Fibroblast of skin of right biceps (primary cell): ENCODE measurements at places on chromosomes 3 and 15.

- DNase-seq = no peak
These were observed 1261.6 kb upstream of the GBE1 start for GRCh38 chr3:83023086-83023485.

- DNase-seq = peak; percentile 15
These were observed 965.9 kb upstream of the ROBO1 start for GRCh38 chr3:80733522-80734176.

DNA sequence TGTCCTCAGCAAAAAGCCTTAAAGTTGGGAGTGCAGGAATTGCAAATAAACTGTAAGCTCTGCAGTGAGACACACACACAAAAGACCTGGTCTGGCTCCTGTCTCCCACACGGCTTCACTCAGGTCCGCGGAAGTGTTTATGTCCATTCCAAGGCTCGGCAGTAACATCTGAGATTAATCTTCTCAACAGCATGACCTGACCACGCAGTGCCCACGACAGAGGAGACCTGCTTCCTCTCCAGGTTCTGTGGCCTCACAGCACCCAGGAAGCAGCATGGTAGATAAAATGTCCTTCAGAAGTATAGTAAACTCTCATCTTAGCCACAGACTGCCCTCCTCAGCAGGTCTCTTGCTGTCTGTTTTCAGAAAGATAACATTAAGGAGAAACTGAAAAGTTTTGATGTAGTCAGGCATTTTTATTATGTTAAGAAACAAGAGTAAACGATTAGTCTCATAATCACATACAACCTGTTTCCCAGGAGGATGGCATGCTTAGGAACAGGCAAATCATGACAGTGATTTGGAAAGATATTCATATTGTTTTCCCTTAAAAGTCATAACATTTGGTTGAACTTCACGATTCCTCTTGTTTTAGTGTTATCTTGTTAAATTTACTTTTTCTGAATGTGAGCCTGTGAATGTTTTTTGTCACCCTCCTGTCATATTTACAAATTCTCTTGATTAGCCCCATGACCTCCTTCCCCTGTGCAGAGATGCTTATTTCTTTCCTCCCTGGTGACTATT, 34.6 kb downstream of the CD200R1L start:
- no peak for DNase-seq

GRCh38 chr15:91801836-91802534, 51.5 kb upstream of the SLCO3A1 start:
- DNase-seq = no peak

DNA sequence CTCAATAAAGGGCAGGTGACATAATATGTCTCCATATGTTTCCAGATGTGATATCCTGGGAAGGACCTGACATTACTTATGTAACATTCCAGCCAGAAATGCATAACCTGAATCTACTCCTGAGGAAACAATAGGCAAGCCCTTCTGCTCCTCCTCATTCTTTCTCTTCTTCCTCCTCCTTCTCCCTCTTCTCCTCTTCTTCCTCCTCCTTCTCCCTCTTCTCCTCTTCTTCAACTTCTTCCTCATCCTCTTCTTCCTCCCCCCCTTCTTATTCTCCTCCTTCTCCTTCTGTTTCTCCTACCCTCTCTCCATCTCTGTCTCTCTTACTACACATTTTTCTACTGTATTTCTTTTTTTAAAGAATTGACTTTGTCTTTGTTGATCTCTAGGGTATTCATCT, 43.5 kb upstream of the ITGA11 start:
- no peak for DNase-seq

GRCh38 chr3:58670506-58671135, 4.0 kb upstream of the FAM3D start:
- no peak for DNase-seq

- no peak for DNase-seq
These were observed 318.9 kb upstream of the CHRM5 start for GRCh38 chr15:33649217-33649933.

DNA sequence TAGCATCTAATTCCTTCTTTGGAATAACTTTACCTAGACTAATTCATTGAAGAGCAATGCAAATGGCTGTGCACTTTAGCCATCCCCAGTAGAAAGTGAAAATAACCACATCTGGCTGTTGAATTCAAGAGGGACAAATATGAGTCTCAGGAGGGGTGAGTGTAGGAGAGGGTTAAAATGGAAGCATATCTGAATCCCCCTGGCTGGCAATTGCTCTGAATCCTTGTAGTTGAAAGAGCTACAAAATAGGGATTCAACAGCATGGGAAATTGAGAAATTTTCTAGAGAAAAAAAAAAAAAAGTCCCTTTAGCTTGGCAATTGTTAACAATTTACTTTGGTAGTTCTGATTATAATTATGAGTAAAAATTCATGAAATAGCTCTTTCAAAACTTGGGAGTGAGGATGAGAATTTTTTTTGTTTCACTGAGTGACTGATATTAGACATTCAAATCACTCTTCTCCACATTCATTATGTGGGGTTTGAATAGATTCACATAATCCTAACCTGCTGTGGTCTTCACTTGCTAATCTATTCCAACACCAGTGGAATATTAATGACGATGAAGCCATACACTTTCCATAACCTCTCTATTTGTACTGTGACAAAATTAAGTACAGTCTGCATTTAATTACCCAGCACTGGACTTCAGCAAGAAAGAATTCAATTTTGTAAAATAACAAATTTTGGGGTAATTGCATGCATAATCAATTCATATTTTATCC, 569.0 kb upstream of the MCTP2 start:
- no peak for DNase-seq

DNA sequence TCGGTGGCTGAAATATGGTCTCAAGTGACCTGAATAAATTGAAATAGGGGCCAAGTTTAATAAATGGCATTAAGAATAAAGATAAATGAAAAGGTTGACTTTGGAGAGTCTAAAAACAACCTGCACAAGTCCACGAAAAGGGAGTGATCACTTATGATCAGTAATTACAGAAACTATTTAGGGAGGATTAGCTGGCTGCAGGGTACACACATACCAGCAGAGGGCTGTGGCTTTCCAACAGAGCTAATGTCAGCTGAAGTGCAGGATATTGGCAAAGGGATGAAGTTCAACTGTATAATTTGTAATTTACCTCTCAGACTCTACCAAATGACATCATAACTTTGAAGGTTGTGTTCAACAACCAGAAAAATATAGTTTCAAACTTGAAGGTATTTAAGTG, 86.8 kb downstream of the SYNPR start:
- no peak for DNase-seq

DNA sequence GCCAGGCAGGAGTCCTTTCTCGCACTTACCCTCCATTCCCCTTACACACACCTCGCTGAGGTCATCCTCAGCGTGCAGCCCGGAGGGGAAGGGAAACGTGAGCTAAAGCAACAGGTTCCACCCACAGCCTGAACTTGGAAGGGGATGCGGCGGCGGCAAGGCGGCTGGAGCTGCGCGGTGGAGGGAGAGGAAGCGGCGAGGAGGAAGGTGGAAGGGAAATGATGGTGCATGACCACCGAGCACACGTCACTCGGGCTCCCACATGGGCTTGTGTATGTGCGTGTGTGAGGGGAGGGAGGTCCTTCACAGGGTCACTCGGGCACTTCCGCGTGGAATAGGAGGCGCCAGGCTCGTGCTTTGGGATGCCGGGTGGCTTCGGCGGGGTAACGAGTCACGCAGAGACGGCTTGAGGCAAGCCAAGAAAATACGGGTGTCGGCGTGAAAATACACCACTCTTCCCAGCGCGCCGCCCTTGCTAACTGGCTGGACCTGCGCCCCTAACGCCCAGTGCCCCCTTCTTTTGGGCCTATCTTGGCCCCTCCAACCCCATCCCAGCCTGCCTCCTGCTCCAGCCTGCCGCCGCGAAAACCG, 225.5 kb upstream of the IL12A start:
- DNase-seq = peak; percentile 87

- no peak for DNase-seq
These were observed 190.2 kb downstream of the SLC9A9 start for GRCh38 chr3:143658116-143658515.

GRCh38 chr3:141285570-141285969, 53.9 kb downstream of the PXYLP1 start:
- DNase-seq = no peak
